Tibial nerve (tissue), 4 donors: ENCODE measurements at places on chromosomes 4 and X.

- no peak for DNase-seq
Observed at GRCh38 chr4:93263166-93263565, 565.4 kb upstream of the ATOH1 start.

DNA sequence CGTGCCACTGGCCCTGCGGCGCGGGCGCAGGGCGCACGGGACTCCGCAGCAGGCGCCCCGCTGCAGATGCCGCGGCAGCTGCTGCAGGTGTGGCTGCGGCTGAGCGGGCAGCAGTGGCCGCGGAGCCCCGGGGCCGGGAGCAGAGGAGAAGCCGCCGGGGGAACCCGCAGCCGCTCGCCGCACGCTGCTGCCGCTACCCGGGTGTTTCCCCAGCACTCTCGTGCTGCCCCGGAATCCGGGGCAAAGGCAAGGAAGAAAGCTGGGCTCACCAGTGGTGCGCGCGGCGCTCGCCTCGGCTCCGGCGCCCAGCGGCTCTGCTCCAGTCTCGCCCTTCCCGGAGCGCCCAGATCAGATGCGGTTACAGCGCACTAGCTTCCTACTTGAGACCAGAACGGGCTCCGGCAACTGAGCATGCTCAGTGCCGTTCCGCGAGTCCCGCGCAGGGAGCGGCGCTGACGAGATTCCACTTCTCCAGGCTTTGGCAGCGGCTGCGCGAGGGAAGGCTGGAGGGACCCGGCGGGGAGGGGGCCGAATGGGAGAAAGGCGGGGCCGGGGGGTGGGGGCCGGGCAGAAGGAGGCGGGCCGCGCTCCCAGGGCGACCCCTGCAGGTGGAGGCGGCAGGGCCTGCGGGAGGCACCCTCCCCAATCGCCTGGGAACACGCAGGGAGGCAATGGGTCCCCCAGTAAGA, at the start of gene APBB2:
TSS of gene APBB2 (minus strand) at position 407 of the 689 bp plus-strand sequence. CDS start 181,288 bp downstream, outside the sequence.
- peak; percentile 86 for DNase-seq

DNA sequence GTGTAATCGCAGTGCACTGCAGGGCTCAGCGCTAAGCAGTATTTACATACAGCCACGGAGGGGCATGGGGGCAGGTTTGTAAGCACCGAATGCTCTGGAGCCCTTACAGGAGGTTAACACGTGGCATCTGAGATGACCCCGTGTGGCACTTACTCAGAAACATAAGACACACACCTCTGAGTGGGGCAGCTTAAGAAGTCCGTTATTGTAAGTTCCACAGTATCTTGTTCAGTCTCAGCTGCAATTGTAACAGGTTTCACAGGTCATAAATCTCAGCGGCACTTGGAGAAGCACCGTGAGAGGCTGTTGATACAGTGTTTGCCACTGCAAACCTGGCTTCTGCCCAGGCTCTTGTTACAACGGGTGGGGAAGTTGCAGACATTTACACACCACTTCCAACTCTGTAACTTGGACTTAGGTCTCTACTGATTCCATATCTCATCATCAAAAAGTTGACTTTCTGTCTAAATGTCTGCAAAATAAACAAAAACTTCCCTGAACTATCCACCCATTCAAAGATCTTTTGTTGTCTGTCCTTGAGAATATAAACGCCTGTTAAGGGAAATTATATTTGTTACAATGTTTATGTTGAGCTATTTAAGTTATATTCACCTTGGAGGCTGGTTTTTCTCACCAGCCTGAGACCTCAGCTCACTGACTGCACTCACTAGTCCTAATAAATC, 10.3 kb downstream of the CPLX1 start:
- DNase-seq: no peak

DNA sequence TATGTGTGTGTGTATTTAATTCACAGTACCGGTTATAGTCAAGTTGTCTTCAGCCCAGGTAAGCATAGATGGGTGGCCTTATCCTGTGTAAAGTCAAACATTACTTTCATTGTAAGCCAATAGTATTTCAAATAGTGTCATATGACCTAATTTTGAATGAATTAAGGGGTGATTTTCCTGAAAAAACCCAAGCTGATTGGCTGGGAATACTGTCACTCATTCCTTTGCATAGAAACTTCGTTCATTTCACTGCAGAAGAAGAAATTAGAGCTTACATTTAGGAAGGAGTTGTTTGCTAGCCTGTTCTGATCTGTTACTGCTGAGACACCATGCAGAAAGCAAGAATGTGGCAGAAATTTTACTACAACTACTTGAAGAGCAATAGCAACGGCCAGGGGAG, 45.4 kb downstream of the SMARCAD1 start:
- DNase-seq: no peak
